Stimulated activated CD8-positive, alpha-beta memory T cell treated with anti-CD3 and anti-CD28 coated beads, Interleukin-4, amount 100 ng/mL, for 24 hours (primary cell): ENCODE measurements at places on chromosomes 6 and 20.
A peak's percentile ranks its signal among the peaks of the same experiment; 100 is the strongest.

GRCh38 chr6:111176038-111176759, 88.9 kb downstream of the SLC16A10 start:
- no peak for DNase-seq

GRCh38 chr6:26029570-26029856, 57.7 kb upstream of the HFE start:
- no peak for DNase-seq

GRCh38 chr6:160881148-160881808, 110.3 kb upstream of the MAP3K4 start:
- no peak for DNase-seq

- DNase-seq = peak; percentile 69
Measured at GRCh38 chr20:50724851-50725723, 6.3 kb upstream of the PARD6B start.

- no peak for DNase-seq
Measured at GRCh38 chr6:162092816-162093502, 634.6 kb downstream of the PRKN start.

DNA sequence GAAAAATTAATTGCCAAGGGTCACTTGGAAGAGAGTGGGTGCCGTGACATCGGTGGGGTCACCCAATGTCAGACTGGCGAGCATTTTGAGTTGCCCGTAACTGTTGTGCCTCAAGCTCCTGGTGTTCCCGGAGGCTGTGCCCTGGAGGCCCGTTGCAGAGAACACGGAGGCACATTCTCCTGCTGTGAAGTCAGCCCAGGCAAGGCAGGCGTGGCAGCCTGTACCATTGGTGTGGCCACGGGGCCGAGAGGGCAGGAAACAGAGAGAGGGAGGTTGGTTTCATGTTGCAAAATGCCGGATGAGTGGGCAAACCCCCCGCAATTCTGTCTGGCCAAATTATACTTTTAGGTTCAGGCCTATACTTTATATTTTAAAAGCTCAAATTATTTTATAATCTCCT, 81.2 kb downstream of the THBS2 start:
- DNase-seq = no peak

DNA sequence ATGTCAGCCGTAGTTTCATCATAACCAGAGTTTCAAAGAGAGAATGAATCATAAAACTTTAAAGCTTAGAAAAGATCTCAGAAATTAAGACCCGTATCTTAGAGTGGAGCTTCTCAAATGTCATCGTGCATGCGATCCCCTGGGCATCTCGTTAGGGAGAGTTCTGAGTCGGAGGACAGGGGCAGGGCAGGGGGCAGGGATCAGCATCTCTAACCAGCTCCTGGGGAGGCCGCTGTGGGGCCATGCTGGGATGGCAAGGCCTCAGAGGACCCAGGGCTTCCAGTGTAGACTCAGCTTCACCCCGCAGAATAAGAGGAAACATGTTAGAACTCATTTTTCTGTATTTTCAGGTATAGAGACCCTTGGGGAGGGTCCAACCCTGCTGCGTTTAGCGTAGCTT, 72.0 kb upstream of the AFDN start:
- DNase-seq = no peak

GRCh38 chr6:33213166-33213988, 5.1 kb downstream of the RING1 start:
- no peak for DNase-seq

DNA sequence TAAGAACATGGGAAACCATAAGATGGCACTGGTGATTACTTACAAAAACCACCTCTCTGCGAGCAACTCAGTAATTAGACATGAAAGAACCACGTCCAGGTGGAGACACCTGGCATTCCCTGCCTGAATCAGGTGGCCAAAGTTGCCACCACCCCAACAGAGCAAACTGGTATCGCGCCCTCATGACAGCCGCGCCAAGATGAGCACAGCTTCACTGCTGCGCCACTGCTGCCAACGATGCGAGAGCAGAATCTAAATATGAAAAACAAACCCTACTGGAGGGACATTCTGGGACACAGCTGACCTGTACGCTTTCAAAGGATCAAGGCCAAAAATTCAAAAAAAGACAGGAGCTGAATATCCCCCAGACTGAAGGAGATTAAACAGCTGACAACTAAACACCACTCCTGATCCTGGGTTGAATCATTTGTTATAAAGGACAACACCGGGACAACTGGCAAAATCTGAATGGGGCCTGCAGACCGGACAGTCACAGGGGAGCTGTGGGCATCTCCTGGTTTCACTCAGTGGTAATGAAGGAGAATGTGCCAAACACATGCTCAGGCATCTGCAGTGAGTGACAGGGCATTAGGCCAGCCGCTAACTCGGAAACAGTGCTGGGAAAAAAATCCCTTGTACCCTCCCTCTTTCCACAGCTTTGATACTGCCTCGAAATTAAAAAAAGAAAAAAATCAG, 17.4 kb downstream of the CST7 start:
- no peak for DNase-seq

- DNase-seq = no peak
Measured at GRCh38 chr6:135328136-135328535, 147.0 kb downstream of the MYB start.

- DNase-seq = no peak
Measured at GRCh38 chr6:148457137-148457842, 114.7 kb downstream of the SASH1 start.
